ENCODE measurements at places on chromosomes 6 and 20. TPM values are rescaled to one million over a fixed set of nuclear protein-coding genes. Genes with fewer than 3 reads are reported as not detected.

The HTR1E gene
- not detected for total RNA-seq

The THEMIS gene
- total RNA-seq, result 0.86 TPM

The RFX6 gene
- total RNA-seq, result not detected

The C6orf52 gene
- 3.5 TPM for total RNA-seq

The KIZ gene
- 9.4 TPM for total RNA-seq

The C20orf204 gene
- total RNA-seq, result 2.0 TPM

The PGC gene
- 19.2 TPM for total RNA-seq

The GPLD1 gene
- 3.8 TPM for total RNA-seq

The TNFRSF21 gene
- 36.6 TPM for total RNA-seq

The HLA-DPA1 gene
- total RNA-seq, result 96.2 TPM

The C4A gene
- total RNA-seq, result 82.6 TPM

The SYCP2L gene
- 5.3 TPM for total RNA-seq

The PNLDC1 gene
- 0.23 TPM for total RNA-seq

The TCEA2 gene
- total RNA-seq, result 32.8 TPM

The MBOAT1 gene
- total RNA-seq, result 27.4 TPM

The VSTM2L gene
- total RNA-seq, result 71.6 TPM

The WFDC10B gene
- not detected for total RNA-seq

The ZNF335 gene
- total RNA-seq, result 19.0 TPM

The PI3 gene
- 44.9 TPM for total RNA-seq

The CLPSL1 gene
- total RNA-seq, result not detected

The CALHM4 gene
- total RNA-seq, result not detected

The CST4 gene
- not detected for total RNA-seq

The GPR63 gene
- total RNA-seq, result 2.0 TPM

The AIF1 gene
- total RNA-seq, result 86.0 TPM

The PCK1 gene
- 0.89 TPM for total RNA-seq

The ATP9A gene
- total RNA-seq, result 21.9 TPM

The SH3BGRL2 gene
- 38.5 TPM for total RNA-seq

The CD24 gene
- 155 TPM for total RNA-seq

The DST gene
- 340 TPM for total RNA-seq

The ELOVL4 gene
- 1.4 TPM for total RNA-seq

The OLIG3 gene
- not detected for total RNA-seq

The MOG gene
- total RNA-seq, result not detected

The THBS2 gene
- total RNA-seq, result 35.4 TPM

The MYLK4 gene
- 1.6 TPM for total RNA-seq

The SAMD10 gene
- 6.4 TPM for total RNA-seq

The PRSS16 gene
- 3.2 TPM for total RNA-seq

The SMLR1 gene
- total RNA-seq, result not detected

The PREX1 gene
- 82.2 TPM for total RNA-seq

The EPHA7 gene
- 6.3 TPM for total RNA-seq

The LAMA4 gene
- total RNA-seq, result 121 TPM

Measured in lung (tissue), 17 donors.